ENCODE measurements at places on chromosomes 5 and 9.

DNA sequence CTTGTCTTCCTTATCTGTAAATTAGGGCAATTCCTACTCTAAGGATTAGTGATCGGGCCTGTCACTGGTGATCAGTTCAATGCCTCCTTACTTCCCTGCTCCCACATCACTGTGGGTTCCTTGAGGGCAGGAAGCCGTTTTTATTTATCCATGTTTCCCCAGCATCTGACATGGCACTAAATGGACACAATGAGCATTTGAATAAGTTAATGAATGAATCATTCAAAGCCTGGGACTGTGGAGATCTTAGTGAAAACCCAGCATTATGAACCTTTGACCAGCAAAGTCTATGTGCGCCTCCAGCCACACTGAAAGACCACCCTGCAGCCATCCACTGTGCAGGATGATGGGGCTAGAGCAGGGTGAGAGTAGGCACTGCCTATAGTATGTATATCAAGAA lies 11.6 kb downstream of the COL15A1 start:
- DNase-seq, result no peak

DNA sequence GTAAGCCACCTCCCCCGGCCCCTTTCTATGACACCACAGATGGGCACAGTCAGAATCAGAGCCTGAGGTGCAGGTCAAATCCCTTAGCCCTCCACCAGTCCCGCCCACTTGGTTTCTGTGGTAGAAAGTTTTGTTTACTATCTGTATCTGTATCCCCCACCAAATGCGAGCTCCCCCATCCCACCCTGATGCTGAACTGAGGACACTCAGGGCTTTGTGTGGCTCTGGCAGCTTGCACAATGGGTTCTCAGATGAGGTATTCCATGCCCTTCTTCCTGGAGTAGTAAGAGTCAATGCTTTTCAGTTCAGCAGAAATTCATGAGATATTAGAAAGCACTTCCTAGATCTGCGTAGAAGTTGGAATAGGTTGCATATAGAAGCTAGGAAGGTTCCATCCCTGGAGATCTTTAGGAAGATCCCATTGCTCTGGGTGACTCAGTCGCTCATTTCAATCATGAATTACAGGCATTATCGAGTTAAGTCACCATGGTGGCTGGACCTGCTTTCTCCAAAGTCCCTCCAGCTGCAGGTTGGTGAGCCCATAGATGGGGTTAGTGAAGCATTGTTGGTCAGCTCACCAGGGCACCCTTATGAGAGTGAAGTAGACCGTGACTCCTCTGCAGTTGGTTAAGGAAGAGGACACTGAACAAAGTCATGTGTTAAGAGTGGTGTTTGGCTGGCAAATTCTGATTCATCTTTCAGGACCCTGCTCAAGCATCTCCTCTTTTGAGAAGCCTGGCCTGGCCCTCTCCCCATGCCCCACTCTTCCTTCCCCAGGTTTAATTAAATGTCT lies 10.6 kb upstream of the KCNIP1 start:
- DNase-seq, result no peak

- no peak for DNase-seq
These were observed 205.9 kb upstream of the IL12B start for GRCh38 chr5:159536166-159536565.

- DNase-seq, result no peak
These were observed 237.2 kb downstream of the PARP8 start for GRCh38 chr5:50903651-50904050.

DNA sequence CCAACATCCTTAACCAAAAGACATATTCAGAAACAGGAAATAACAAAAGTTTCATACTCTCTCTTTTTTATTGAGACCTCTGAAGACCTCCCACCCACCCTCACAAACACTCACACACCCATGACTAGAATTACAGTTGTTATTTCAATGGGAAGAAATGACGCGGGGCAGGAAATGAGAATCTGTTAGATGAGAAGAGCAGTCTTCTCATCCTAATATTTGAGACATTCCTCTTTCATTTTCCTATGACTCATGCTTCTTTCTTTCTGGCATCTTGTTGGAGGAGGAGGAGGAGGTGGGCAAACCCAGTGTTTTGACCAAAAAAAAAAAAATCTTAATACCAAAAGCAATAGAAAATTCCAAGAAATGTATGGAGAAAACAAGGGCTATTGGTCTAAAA lies 179.5 kb upstream of the TARS1 start:
- DNase-seq, result no peak

DNA sequence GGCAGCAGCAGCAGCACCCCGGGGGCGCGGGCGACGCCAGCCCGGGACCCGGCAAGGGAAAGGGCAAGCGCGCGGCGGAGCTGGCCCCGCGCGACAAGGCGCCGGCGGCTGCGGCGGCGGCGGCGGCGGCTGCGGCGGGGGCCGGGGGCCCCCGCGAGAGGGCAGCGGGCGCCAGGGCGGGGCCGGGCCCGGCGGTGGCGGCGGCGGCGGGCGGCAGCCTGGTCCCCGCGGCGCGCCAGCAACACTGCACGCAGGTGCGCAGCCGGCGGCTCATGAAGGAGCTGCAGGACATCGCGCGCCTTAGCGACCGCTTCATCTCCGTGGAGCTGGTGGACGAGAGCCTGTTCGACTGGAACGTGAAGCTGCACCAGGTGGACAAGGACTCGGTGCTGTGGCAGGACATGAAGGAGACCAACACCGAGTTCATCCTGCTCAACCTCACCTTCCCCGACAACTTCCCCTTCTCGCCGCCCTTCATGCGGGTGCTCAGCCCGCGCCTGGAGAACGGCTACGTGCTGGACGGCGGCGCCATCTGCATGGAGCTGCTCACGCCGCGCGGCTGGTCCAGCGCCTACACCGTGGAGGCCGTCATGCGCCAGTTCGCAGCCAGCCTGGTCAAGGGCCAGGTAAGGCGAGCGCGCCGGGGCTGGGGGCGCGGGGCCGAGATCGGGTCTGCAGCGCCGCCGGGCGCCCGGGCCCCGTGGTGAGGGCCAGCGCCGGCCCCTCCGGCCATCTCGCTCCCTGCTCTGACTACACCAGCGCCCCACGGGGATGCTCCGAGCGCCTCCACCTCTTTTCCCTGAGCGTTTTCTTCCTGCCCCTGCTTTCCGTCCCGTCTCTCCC lies at the start of gene UBE2QL1:
Gene UBE2QL1 (plus strand): TSS at position 238 of the 843 bp plus-strand sequence. CDS start 35 bp downstream, at position 273.
- no peak for DNase-seq

DNA sequence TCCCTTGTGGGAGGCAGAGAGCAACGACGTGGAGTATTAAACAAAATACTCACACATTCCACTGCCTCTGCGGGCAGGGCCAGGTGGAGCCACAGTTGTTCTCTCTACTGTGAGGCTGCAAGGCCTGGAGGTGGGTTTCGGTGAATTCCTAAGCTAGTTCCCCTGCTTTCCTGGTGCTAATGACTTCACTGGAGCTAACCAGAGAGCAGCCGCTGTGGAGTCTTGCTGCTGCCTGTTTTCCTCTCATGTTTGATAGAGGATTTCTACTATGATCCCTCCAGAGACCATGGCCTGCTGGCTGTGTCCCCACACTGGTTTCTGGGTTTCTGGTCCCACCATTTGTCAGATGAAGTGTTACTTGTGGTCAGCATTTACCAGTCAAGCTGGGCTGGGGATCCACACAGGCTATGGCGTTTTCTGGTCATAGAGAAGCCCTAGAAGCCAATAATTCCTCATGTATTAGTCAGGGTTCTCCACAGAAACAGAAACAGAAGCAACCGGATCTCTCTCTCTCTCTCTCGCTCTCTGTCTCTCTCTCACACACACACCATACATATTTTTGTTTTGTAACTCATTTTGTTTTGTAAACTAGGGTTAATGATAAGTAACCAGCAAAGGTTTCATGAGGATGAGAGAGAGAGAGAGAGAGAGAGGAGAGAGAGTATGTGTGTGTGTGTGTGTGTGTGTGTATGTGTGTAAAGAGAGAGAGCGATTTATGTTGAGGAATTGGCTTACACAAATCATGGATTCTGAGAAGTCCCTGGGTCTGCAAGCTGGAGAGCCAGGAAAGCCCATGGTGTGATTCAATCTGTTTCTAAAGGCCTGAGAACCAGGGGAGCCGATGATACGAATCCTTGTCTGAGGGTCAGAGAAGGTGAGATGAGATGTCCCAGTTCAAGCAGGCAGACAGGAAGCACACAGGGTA lies 403.0 kb downstream of the GADD45G start:
- no peak for DNase-seq

DNA sequence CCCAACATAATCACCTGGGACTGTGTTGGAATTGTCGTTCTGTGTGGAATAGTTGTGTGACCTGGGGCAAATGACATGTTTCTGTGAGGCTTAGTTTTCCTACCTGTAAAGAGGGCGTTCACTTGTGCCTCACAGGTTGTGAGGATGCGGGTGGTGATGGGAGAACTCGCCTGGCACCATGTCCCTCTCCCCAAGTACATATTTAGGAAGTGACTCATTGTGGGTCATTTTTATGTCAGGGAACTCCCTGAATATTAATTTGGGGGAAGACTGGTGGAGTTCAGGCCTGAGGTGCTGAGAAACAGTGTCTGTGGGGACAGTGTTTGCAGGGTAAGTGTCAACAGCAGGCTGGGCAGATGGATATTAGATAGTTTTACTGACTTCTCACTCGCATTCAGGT lies 144.7 kb downstream of the KDM4C start:
- DNase-seq, result no peak

- no peak for DNase-seq
These were observed 139.5 kb downstream of the FSTL4 start for GRCh38 chr5:133472829-133473228.
